ENCODE measurements at places on chromosomes 5 and 9. TPM values are rescaled to one million over a fixed set of nuclear protein-coding genes. Genes with fewer than 3 reads are reported as not detected.

DNA sequence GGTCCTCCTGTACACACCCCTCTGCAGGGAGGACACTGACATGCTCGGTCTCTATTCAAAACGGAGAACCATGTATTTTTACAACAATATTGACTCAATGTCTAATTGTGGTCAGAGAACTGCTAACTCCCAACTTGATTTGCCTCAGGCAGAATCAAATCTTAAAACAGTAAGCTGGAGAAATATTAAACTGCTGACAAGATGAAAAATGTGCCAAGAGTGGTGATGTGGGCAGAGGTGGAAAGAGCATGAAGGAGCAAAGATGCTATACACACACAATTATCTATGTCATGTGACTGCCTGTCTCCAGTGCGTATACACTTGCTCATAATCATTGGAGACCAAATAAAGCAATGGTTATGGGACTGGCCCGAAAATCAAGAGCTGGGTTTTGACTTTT is 556.1 kb upstream of the ZNF608 start:
- no peaks in the 10 kb centered on the region for H3K27me3 ChIP-seq
- no peak overlapping the region for H3K27ac ChIP-seq
- H3K4me1 ChIP-seq = no peaks in the 10 kb centered on the region
- DNase-seq = no peak
- H3K4me3 ChIP-seq = no peak overlapping the region

DNA sequence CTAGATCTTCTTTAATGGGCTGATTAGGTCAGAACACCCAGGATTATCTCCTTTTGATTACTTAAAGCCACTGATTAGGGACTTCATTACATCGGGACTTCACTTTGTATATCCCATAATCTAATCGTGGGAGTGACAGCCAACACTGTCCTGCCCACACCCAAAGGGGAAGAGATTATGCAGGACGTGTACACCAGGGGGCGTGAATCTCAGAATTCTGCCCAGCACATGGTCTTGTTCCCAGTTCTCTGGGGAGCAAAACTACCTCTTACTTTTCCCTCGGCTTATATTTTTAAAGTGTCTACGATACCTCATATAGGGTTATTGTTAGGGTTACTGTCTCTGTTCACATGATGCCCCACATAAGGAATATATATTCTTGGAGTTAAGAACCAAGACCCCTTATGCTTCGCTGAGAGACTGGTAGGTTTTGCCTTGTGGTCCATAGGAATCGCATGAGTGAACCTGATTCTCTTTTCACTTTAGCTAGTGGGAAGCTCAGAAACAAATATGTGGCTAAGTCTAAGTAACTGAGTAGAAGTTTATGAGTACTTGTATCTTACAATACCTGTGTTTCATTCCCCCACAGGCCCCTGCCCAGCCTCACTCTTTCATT is 192.7 kb downstream of the GNA14 start:
- H3K4me1 ChIP-seq = peaks cover 25% of the 10 kb centered on the region
- H3K27me3 ChIP-seq = peaks cover under 1% of the 10 kb centered on the region
- H3K27ac ChIP-seq = no peak overlapping the region
- no peaks in the 10 kb centered on the region for H3K36me3 ChIP-seq
- no peak for DNase-seq

- H3K27ac ChIP-seq = no peak overlapping the region
- no peaks in the 10 kb centered on the region for H3K36me3 ChIP-seq
- H3K4me3 ChIP-seq = no peak overlapping the region
- peaks cover 12% of the 10 kb centered on the region for H3K27me3 ChIP-seq
- DNase-seq = no peak
These were observed 36.3 kb upstream of the HAND1 start for GRCh38 chr5:154514331-154514730.

DNA sequence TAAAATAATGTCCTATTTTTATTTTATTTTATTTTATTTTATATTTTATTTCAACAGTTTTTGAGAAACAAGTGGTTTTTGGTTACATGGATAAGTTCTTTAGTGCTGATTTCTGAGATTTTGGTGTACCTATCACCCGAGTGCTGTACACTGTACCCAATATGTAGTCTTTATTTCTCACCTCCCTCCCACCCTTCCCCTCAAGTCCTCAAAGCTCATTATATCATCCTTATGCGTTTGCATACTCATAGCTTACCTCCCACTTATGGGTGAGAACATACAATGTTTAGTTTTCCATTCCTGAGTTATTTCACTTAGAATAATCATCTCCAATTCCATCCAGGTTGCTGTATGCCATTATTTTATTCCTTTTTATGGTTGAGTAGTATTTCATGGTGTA is 63.5 kb downstream of the ARRDC3 start:
- H3K27me3 ChIP-seq = peaks cover 5% of the 10 kb centered on the region
- H3K36me3 ChIP-seq = no peaks in the 10 kb centered on the region
- H3K27ac ChIP-seq = no peak overlapping the region
- H3K4me3 ChIP-seq = no peak overlapping the region

The SLC12A2 gene
- total RNA-seq = 23.9 TPM

GRCh38 chr5:9892696-9893095 is 262.5 kb upstream of the TAS2R1 start:
- no peak overlapping the region for H3K27ac ChIP-seq
- no peaks in the 10 kb centered on the region for H3K4me1 ChIP-seq
- no peak overlapping the region for H3K4me3 ChIP-seq
- no peaks in the 10 kb centered on the region for H3K27me3 ChIP-seq

DNA sequence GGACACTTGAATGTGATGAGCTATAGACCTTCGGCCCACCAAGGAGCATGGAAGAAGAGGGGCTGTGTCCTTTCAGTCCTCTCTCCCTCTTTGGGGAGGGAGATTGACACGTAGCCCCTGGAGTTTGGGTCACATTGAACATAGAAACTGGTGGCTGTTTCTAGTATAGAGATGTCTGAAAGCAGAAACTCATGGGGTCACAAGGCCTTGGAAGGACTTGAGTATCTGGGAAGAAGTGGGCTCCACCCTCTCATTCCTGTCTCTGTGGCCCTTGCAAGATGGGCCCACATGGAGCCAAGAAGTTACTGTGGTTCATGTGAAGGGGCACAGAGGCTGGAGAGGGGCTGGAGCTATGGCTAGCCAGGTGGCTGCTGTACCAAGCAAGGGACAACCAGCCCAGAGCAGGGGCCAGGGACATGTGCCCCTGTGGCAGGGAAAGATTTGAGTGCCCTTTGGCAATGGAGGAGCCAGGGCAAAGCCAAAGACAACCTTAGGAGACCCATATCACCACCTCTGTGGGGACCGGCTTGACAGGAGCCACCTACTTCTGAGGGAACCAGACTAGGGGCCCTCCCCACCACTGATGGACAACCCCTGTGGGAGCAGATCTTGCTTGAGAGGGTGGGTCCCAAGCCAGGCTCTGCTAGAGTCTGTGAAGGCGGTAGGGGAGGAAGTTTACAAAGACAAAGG is 12.8 kb upstream of the ANGPTL2 start:
- H3K27ac ChIP-seq = no peak overlapping the region
- DNase-seq = no peak
- H3K36me3 ChIP-seq = no peaks in the 10 kb centered on the region
- H3K27me3 ChIP-seq = peaks cover 5% of the 10 kb centered on the region
- H3K4me3 ChIP-seq = no peak overlapping the region

The CDC42SE2 gene
- total RNA-seq = 100.0 TPM

- no peak for DNase-seq
- H3K4me1 ChIP-seq = no peaks in the 10 kb centered on the region
- H3K27me3 ChIP-seq = no peaks in the 10 kb centered on the region
- H3K4me3 ChIP-seq = no peak overlapping the region
- no peak overlapping the region for H3K27ac ChIP-seq
These were observed 101.9 kb upstream of the COL5A1 start for GRCh38 chr9:134539586-134540194.

GRCh38 chr5:122182491-122182921 is 53.2 kb downstream of the ZNF474 start:
- no peak for DNase-seq
- peaks cover 5% of the 10 kb centered on the region for H3K27me3 ChIP-seq
- H3K36me3 ChIP-seq = no peaks in the 10 kb centered on the region
- H3K4me1 ChIP-seq = no peaks in the 10 kb centered on the region

The OR1Q1 gene
- total RNA-seq = not detected

The NR3C1 gene
- total RNA-seq = 62.7 TPM

DNA sequence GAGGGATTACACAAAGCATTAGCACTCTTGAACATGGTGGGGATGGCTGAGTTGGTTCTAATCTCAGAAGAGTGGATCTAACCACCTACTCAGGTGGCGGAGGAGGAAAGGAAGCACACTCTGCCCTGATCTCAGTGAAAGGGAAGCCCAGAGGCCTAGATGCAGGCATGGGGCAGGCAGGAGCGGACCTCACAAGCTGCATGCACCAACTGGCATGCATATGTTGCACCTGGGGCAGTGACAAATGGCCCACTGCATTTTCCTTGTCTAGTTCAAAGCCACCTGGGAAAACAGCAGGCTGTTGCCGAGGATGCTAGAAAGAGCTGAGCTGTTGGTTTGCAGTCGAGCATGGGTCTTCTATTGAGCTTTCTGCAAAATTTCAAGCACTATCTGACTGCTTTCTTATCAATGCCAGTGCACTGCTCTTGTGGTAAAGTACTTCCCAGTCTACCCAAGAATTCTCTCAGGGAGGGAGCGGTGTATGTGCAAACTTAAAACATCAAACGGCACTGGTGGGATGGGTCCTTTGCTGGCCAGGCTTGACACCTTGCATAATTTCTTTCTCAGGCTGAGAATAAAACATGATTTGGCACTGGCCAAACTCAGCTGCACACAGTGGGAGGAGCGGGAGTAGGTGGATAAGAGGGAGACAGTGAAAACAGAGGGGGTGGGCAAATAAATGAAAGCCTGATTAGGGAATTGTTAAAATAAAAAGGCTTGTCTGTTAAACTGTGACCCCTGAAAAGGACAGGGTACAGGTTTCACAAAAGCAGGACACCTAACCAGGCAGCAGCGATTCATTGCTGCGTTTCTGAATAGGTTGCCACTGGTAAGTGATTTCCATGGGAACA is 108.9 kb downstream of the MARCHF3 start:
- no peaks in the 10 kb centered on the region for H3K36me3 ChIP-seq
- DNase-seq = no peak
- no peaks in the 10 kb centered on the region for H3K4me1 ChIP-seq
- no peak overlapping the region for H3K4me3 ChIP-seq
- no peak overlapping the region for H3K27ac ChIP-seq

The N4BP3 gene
- 1.8 TPM for total RNA-seq

The TAL2 gene
- not detected for total RNA-seq

DNA sequence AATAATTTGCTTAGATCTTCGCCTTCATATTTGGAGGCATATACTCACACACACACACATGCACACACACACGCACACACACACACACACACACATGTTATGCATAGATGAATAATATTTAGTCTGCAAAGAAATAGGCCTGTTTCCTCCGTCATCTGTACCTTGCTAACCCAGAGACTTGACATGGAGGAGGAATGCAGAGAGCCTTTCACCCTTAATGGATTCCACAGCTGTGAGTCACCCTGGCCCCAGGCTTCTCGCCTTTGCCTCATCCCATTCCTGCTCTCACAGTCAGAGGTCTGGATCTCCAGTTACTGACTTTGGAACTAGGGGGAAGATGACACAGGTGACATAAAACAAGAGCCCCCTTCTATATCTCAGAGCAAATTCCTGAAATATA is 29.7 kb downstream of the ZNF462 start:
- no peaks in the 10 kb centered on the region for H3K36me3 ChIP-seq
- H3K4me3 ChIP-seq = no peak overlapping the region
- no peak overlapping the region for H3K27ac ChIP-seq
- no peak for DNase-seq
- no peaks in the 10 kb centered on the region for H3K27me3 ChIP-seq

- H3K27ac ChIP-seq = peak overlapping the region; percentile 94
- DNase-seq = peak; percentile 39
- H3K36me3 ChIP-seq = peaks cover 26% of the 10 kb centered on the region
These were observed 754 bp downstream of the VDAC1 start for GRCh38 chr5:134003817-134004625.

DNA sequence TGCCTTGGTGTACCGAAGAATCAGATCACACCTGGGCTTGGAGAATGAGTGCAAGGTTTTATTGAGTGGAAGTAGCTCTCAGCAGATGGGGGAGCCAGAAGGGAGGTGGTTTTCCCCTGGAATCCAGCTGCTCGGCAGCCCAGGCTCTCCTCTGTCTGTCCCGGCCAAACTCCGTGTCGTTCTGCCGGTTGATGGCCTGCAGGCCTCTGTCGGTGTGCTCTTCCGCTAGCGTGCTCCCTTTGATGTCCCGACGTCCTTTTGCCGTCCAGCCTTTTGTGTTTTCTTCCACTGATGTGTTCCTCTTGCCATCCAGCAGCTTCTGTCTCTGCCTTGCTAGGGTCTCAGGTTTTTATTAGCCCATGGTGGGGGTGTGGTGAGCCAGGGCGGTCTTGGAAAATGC is 28.0 kb upstream of the MIER3 start:
- no peak overlapping the region for H3K4me3 ChIP-seq
- H3K4me1 ChIP-seq = peaks cover 16% of the 10 kb centered on the region
- no peak for DNase-seq

The COMMD10 gene
- total RNA-seq = 23.6 TPM

DNA sequence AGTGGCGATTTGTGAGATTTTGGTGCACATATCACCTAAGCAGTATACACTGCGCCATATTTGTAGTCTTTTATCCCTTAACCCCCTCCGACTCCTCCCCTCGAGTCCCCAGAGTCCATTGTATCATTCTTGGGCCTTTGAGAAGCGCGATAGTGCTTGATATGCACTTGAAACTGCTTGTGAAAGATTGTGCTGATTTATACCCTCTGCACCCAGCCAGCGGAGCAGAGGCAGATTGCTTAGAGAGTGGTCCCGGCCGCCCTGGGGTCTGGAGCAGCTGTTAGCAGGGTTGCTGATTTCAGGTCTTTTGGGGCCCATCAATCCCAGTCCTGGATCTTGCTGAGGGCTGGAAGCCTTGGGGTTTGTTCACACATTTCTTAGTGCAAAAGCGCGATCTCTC is 13.0 kb upstream of the FAM240B start:
- H3K4me1 ChIP-seq = no peaks in the 10 kb centered on the region
- H3K4me3 ChIP-seq = no peak overlapping the region
- no peak overlapping the region for H3K27ac ChIP-seq
- H3K27me3 ChIP-seq = peaks cover 2% of the 10 kb centered on the region

DNA sequence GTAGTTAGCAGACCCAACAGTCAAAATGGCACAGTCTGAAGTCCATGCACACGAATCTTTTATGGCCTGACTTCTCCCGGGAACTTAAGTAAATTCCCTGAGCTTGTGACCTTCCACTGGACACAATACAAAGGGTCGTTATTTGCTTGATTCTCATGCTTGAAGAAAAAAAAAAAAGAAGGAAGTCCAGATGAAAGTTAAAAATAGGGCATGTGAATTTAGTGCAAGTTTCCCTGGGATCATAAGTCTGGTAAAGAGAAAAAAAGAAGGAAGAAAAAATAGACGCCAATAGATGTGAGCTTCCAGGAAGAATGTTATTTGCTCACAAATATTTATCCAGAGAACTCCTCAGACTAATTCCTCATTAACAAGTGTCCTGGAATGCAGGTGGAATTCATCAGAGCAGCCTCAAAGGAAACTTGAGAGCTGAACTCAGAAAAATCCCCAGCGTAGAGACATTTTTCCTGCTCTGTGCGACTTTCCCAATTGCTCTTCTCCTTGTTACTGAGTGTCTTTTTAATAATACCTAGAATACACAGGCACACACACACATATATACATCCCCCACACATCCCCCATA is 616.3 kb downstream of the EBF1 start:
- no peak overlapping the region for H3K27ac ChIP-seq
- H3K36me3 ChIP-seq = no peaks in the 10 kb centered on the region
- H3K4me3 ChIP-seq = no peak overlapping the region
- H3K4me1 ChIP-seq = no peaks in the 10 kb centered on the region
- no peak for DNase-seq
- no peaks in the 10 kb centered on the region for H3K27me3 ChIP-seq

The HTR4 gene
- not detected for total RNA-seq

All from activated T-helper 1 cell treated with anti-CD3 and anti-CD28 coated beads, Interleukin-12 subunit alpha, Interleukin-12 subunit beta, Interleukin-2, Interleukin-4 antibody, amounts not matched to agents 30 ng/mL and 10 ng/mL and 1 ng/mL, durations not matched to agents 14 hours and 24 hours and 36 hours (primary cell).